IPS DF 19.7 (cell line): ENCODE measurements at places on chromosomes 13 and 19.

DNA sequence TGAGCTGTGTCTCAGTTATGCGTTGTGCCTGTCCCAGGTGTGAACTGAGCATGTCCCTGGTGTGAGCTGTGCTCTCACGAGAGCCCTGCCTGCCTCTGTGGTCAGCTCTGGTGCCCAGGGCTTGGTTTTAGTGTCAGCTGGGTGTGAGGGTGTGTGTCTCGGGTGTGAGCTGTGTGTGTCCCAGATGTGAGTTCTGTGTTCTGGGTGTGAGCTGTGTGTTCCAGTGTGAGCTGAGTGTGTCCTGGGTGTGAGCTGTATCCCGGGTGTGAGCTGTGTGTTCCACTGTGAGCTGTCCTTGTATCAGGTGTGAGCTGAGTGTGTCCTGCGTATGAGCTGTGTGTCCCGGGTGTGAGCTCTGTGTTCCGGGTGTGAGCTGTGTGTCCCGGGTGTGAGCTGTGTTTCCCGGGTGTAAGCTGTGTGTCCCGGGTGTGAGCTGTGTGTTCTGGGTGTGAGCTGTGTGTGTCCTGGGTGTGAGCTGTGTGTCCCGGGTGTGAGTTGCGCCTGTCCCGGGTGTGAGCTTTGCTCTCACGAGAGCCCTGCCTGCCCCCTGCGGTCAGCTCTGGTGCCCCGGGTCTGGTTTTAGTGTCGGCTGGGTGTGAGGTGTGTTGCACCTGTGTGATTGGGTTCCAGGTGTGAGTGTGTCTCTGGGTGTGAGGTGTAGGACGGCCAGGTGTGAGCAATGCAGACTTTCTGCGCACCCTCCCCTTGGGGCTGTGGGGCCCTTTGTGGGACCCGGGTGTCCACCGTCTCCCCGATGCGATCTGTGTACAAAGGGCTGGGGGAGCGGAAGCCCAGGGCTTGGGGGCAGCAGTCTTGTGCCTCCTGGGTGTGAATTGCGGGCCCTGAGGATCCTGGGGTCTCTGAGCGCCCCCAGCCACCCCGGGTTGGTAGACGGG is 7.1 kb upstream of the PEAK3 start:
- DNase-seq, result no peak

DNA sequence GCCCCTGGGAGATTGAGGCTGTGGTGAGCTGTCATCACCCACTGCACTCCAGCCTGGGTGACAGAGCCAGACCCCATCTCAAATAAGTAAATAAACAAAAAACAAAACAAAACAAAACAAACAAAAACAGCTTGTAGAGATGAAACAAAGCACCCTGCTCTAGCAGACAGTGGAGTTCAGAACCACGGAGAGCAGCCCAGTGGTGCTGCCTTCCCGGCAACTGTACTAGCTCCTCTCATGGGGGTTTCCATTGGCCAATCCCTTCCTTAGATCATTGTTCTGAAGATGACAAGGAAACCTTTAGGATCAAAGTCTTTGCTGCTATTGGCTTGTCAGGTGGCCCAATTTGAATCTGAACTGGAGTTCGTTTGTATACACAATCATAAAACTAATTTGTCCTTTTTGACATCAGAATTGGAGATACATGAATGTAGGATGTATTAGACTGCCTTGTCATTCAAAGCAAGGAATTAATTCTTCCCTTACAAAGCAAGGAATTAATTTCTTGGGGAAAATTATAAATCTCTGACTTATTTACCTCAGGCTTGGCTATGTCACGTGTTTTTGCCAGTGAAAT is 19.7 kb upstream of the SYCN start:
- DNase-seq, result no peak

DNA sequence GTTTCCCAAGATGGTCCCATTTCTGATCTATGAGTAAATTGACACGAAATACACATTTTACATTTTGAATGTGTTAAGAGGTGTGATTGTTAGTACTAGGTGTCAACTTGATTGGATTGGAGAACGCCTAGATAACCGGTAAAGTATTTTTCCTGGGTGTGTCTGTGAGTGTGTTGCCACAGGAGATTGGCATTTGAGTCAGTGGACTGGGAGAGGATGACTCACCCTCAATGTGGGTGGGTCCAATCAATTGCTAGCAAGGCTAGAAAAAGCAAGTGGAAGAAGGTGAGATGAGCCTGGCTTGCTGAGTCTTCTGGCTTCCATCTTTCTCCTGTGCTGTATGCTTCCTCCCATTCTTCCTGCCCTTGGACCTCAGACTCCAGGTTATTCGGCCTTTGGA is 960.7 kb upstream of the PCDH9 start:
- no peak for DNase-seq

- no peak for DNase-seq
Observed at GRCh38 chr13:110014719-110015118, 228.3 kb upstream of the IRS2 start.

GRCh38 chr13:92681239-92681638 is 545.4 kb upstream of the GPC6 start:
- no peak for DNase-seq

- peak; percentile 68 for DNase-seq
Observed at GRCh38 chr19:33047422-33047821, 17.3 kb downstream of the RHPN2 start.

DNA sequence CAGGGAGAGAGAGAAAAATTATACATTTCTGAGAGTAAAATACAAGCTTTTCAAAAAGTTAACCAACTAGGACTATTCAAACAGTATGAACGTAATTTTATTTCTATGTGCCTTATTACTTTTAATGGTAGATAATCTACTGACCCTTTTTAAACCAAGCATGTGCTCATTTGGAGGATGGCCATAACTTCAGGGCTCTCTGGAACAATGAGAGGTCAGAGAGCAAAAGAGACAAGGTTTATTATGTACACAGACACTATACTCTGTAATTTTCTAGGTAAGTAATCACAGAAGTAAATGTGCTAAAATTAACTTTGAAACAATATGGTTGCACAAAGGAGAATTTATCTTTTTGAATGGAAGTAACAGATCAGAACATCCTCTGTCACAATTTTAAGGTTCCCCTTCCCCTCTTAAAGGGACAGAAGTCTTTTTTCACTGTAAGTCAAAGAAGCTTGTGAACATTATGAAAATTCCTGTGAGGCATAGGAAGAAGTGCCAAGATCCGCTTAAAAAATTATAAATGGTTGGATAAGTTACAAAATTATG is 1.0 kb downstream of the POSTN start:
- DNase-seq, result no peak

DNA sequence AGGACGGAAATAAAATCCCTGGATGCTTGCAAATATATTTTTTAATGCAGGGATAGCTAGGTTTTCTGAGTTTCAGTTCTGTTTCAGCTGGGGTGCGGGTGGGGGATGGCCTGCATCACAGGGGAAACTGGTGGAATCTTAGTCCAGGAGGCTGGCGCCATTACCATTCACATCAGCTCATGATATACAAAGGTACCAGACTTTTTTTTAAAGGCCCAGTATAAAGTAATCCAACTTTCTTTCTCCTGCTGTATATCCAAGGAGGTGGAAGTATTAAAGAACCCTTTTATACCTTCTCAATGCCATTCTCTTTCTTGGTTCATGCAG is 343.8 kb downstream of the KCNRG start:
- no peak for DNase-seq

DNA sequence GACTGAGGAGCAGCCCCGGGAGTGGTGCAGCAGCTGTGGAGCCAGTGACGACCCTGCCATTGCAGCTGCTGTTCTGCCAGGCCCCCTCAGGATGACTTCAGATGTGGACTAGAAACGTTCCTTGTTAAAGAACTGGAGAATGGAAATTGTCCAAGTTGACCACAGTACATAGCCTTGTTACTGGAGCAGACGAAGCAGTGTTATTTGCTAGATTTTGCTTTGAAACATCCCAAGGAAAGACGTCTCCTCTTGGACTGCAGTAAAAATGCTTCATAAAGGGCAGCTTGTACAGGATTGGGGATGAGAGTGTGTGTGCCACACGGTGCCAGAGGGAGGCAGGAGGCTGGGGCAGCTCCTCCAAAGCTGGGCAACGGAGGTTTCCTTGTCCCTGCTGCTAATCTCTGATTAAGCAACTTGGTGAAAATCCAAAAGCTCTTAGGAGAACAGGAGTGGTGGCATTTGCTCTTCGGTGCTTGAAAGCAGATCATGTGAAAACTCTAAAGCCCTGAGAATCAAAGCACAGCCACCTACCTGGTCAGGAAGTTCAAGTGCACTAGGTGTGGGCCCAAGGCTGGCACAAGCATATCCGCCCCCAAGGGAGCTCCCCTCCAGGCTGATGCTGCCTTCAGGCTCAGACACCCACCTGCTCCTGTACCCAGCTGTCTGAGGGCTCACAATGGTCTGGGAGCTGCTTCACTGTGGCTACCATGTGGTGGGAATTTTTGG is 34.5 kb downstream of the SHISA2 start:
- no peak for DNase-seq

DNA sequence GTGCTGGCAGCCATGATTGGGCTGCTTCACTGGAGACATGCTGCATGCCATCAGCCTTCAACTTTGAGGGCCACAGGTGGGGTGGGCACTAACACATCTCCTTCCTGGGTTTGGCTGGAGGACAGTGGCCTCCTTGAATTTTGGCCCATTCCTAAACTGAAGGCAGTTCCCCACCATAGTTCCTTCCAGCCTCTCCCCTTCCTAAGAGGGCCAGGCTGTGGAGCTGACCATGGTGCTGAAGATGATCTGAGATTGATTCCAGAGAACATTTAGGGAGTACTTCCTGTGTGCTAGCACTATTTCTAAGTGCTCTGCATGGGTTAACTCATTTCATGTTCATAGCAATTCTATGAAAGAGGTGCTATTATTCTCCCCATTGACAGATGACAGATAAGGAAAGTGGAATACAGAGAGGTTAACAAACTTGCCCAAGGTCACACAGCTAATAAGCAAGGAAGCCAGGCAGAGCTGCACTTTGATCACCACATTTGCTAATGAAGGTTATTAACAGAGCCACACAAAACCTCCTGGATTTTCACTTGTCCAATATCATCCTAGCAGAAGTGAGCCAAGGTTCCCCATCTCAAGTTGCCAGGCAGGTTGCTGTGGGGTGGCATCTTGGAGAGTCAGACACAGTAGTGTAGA is 175.3 kb downstream of the ZIC5 start:
- DNase-seq, result no peak

DNA sequence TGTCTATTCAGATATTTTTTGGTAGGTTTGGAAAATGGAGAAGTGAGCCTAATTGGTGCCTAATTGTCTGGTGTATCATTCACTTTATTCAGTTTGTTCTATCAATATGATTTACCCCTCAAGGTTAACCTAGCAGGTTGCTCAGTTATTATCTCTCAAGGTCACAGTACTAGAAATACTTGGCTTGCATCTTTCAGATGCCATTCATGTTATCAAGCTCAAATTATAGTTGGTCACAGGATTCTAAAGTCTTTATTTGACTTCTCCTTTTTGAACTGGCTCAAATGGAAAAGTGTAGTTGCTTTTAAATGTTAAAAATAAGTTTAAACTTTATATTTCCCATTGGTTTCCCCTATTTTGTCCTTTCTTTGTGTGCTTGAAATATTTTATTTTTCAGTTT is 2.6 kb downstream of the KCNRG start:
- DNase-seq, result no peak

DNA sequence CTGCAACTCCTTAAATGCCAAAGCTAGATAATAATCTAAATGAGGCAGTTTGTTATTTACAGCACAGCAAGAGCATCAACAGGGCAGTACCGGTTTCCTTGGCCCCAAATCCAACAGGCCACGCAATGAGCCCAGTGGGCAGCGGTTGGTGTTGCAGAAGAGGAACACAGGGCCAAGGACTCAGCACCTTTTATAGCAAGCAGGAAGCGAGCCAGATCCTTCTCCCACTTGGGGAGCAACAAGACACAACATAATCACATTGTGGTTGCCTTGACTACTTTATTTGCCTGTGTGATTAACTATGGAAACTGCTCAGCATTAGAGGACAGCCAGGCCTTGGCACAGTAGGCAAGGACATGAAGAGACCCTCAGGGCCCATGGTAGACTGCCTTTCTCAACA is 67.1 kb upstream of the HTR2A start:
- no peak for DNase-seq
